ENCODE measurements at places on chromosomes 3 and 15.

- DNase-seq, result no peak
Observed at GRCh38 chr3:122397201-122397600, 13.2 kb downstream of the FAM162A start.

DNA sequence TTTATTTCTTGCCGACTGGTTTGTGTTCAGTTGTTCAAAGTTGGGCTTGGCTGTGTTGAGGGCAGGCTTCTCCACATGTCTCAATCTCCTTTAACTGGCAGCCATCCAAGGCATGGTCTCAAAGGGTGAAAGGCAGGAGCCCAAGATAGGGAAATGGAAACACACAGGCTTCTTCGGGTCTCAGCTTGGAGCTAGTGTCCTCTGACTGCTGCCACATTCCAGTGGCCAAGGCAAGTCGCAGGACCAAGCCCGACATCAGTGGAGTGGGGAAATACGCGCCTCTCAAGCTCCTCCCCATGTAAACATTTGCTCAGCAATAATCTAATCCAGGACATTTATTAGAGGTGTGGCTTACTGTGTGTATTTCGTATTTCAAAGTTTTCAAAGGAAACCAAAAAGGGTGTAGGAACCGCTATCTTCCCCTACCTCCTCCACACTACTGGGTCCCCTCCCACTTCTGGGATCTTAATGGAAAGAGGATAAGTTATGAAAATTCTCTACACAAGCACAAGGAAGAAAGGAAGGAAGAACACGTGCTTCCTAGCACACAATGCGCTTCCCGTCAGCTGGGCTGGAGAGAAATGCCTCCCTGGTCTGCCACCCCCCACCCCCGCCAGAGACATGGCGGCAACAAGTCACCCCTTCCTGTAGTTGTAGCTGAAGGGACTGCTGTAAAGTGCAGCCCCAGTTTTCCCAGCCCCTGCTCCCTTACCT lies 181.7 kb downstream of the FAM43A start:
- no peak for DNase-seq

GRCh38 chr3:175248832-175249231 lies 389.7 kb downstream of the NAALADL2 start:
- no peak for DNase-seq

- DNase-seq, result no peak
Observed at GRCh38 chr3:174547801-174548435, 311.2 kb upstream of the NAALADL2 start.

DNA sequence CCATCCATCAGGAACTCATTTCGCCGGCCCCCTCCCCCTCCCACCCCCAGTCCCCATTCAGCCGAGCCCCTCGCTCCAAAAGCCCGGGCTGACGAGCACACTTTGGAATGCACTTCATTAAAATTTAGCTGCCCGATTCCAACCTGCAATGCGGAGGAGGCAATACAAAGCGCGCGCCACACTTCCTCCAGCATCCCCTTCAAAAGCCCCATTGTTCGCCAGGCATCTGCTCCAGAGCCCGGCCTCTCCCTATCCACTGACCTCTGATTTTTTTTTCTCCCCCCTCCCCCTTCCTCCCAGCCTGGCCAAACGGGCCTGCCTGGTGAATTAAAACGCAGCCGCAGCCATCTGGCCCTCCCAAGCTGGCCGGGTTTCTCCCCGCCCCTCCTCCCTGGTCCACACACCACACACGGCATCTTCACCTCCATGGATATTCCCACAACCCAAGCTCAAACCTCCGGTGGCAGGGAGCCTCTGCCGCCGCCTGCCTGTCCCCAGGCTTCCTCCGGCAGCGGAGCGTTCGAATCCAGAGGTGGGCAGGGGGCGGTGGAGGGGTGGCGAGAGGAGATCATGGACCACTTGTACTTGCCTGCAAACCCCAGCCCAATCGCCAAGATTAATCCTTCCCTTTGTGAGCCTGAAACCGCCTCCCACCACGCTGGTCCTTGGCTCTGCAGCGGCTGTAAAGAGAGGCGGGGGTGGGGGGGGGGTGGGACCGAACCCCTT lies 441.3 kb downstream of the MAGI1 start:
- DNase-seq, result no peak

All from activated CD4-positive, alpha-beta T cell treated with anti-CD3 and anti-CD28 coated beads, Interleukin-10, Interleukin-2, amounts not matched to agents 100 ng/mL and 50 ng/mL, durations not matched to agents 16 hours and 8 hours (primary cell).